ENCODE measurements at places on chromosomes 7 and 10. TPM values are rescaled to one million over a fixed set of nuclear protein-coding genes. Genes with fewer than 3 reads are reported as not detected.

HYAL4 gene
- not detected for total RNA-seq

GRCh38 chr7:15874774-15875173 is 188.3 kb upstream of the MEOX2 start:
- DNase-seq, result no peak

DNA sequence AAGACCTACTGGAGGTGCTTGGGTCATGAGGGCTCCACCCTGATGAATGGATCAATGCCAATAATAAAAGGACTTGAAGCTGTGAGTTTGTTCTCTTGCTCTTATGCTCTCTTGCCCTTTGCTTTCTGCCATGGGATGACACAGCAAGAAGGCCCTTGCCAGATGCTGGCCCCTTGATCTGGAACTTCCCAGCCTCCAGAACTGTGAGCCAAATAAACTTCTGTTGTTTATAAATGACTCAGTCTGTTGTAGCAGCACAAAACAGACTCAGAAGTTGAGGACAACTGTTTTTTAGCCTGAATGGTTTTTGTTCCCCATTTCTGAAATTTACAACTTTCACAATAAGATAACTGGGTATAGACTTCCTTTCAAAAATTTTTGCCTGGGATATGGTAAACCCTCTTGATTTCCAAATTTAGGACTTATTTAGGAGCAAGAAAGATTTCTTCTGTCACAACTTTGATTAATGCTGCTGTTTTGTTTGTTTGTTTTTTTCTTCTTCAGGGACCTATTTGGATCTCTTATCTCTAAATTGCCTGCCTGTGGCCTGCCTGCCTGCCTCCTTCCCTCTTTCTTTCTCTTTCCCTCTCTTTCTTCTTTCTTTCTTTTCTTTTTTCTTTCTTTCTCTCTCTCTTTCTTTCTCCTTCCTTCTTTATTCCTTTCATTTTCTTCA is 12.1 kb downstream of the ENTPD1 start:
- peak; percentile 9 for DNase-seq

MCU gene
- 31.1 TPM for total RNA-seq

- DNase-seq, result no peak
These were observed 190.9 kb upstream of the PPP1R3A start for GRCh38 chr7:114109721-114110120.

GRCh38 chr10:71995449-71995848 is 31.3 kb downstream of the CHST3 start:
- DNase-seq, result no peak

DNA sequence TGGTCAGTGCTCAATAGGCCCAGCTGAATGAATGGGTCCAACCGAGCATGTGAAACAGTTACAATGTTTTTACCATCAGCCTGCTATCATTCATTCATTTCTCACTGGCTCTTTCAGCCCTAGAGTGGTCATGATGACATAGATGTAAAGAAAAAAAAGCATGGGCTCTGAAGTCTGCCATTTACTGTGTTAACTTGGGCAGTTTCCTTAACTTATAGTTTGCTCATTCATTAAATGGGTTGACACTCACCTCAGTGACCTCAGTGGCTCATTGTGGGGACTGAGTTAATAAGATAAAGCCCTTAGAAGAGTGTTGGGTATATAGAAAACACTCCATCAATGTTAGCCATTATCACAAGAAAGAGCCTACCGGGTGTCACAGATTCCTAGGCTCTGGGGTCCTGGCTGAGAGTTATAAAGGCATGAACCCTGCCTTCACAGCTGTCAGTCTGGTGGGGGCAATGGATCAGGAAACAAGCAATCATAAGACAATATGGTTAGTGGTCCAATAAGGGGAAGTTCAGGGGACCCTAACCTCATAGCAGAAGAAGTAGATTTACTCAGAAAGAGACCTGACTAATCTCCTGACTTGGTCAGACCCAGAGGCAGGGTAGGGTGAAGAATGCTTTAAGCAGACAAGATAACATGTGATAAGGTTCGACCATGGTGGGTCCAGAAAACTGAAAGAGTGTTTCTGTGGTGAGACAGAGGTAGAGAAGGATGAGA is 29.7 kb upstream of the GPAM start:
- no peak for DNase-seq

- no peak for DNase-seq
These were observed 16.0 kb upstream of the HK1 start for GRCh38 chr10:69262292-69262751.

DNA sequence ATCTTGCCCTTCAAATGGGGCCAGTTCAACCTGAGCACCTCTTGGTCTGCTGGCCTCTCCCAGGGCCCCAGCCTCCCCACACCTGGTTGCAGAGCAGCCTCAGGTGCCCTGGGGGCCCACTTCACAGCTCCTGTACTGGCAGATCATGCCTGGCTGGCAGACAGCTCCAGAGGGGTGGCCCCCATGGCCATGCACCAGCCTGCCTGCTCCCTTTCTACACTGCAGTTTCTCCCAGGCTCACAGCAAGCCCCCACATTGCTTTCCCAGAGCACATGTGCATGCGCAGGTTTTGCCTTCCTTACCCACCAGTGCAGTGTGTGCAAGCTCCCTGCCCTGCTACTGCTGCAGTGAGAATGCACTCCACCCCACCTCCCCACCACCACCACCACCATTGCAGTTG is 9.8 kb upstream of the MIOS start:
- DNase-seq, result no peak

GRCh38 chr10:42543840-42544372 is 94.5 kb downstream of the ZNF33B start:
- peak; percentile 51 for DNase-seq

COL1A2 gene
- 1,652 TPM for total RNA-seq

DNA sequence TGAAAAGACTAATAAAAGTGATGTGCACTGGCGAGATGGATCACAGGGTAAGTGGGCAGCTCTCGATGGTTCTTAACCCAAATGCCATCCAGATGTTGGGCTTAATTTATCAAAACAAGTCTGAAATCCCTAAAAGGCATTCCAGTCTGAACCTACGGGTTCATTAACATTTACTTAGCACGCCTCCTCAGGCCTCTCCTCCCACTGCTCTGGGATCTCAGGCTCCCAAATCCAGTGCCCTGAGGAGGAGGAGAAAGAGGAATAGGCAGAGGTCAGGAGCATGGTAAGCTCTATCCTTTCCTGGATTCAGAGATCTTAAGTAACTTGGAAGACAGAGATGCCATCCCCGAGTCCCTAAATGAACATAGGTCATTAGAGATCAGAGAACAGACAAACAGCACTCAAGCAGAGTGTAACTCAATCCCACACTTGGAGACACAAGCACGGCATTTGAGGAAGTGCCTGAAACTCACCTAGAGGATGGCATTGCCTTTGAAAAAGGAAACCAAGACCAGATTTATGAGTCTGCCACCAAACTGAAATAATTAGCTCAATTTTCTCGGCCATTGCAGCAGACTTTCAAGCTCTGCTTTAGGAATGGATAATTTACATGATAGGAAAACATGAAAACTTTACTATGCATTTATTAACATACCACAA is 140.9 kb downstream of the CXCL12 start:
- DNase-seq, result no peak

Measured in RPMI7951 (cell line).